ENCODE measurements at places on chromosomes 7 and 10. TPM values are rescaled to one million over a fixed set of nuclear protein-coding genes. Genes with fewer than 3 reads are reported as not detected.

Gene NUDT1
- total RNA-seq = 61.2 TPM

GRCh38 chr10:59674215-59674836 lies 35.3 kb downstream of the SLC16A9 start:
- peak; percentile 24 for DNase-seq

Gene ZSWIM8
- 24.8 TPM for total RNA-seq

DNA sequence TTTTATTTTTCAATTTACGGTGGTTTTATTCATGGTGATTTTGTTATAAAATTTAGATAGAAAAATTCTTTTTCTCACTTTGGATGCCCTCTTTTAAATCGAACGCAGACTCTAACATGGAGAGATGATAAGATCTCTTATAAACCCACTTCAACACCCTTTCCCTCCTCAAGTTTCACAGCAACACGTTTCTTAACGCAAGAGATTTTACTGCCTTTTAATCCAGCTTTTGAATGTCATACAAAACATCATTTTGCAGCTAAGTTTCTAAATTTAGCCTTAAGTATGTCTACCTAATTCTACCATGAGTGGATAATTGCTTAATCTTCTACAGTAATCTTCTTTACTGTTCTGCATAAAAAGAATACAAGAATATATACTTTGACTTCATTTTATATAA lies 70.0 kb downstream of the SEMA3C start:
- no peak for DNase-seq

DNA sequence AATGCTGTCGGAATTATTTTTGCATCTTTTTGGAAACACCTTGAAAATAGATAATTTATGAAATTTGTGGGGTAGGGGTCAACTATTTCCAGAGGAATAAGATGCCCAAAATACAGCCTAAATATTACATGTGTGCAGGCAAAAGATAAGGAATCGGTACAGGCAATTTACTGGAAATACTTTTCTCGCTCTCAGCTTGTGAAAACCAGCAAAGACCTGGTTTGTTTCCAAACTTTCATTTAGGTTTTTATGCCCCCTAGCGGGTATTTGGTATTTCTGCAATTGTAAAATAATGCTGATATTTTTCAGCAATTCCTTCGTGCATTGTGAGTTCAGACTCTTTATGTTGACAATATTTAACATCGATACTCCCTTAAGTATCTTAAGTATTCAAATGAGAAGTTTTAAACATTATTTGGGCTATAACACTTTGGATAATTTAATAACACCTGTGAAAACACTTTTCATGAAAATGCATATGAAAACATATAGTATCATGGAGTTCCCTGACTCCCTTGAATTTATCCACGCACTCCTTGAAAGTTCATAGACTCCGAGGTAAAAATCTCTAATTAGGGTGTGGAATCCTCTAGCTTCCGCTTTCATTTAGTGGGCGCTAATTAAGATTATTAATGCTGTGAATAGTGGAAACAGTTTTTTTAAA lies 132.4 kb downstream of the TSPAN12 start:
- DNase-seq = peak; percentile 28

Gene TUBB8
- total RNA-seq = 0.22 TPM

Gene LIPM
- not detected for total RNA-seq

DNA sequence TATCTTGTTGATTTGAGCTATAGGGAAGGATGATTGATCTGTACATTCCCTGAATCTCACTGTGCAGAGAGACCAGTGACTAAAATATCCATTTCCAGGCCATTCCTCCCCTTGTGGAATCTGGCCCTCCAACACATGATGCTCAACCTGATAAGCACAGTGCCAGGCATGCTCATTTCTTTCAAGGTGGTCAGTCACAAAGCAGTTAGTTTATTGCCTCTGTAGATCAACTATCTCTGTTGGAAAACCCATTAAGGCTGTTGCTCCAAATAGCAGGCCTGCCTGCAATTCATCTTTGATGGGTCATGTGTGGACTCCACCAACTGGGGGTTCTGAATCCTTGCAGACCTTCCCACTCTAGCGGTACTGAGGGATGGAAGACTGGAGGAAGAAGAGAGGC lies 168.6 kb upstream of the FOXK1 start:
- no peak for DNase-seq

DNA sequence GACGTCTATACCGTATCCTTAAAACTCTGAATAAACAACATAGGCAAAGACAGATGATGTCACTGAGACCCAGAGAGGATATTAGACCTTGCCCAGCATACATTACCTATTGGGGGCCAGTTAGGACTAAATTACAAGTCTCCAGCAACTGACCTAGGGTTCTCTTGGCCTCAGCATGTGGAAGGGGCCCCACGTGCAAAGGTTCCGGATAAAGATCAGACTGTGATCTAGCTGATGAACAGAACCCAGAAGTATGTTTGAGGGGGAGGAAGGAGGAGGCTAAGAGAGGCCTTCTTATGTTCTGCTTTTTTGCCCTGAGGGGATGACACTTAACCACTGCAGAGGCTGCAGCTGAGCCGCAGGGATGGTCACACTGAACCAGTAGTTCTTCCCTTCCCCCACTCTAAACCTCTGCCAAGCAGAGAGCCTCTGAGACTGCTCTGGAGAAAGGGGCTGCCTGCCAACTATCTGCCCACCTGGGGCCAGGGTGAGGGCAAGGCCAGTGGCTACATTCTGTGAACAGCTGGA lies 24.0 kb upstream of the KMT2C start:
- peak; percentile 89 for DNase-seq

GRCh38 chr10:75508239-75508813 lies 76.9 kb downstream of the LRMDA start:
- DNase-seq = peak; percentile 79

- DNase-seq = peak; percentile 60
Measured at GRCh38 chr10:69831231-69831855, 29.6 kb downstream of the COL13A1 start.
